ENCODE measurements at places on chromosomes 12 and 14.

DNA sequence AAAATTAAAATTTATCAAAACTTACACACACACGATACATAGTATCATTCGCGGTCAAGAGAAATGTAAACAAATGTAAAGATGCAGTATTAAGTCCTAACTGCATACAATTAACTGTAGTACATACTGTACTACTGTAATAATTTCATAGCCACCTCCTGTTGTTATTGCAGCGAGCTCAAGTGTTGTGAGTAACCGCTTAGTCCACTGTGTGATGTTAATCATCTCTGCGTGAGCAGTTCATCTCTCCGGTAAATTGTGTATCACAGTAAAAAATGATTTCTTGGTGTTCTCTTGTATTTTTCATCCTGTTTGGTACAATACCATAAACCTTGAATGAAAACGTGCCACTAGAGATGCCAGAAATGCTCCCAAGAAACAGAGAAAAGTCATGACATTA is 6.5 kb downstream of the EPS8 start:
- DNase-seq, result no peak

DNA sequence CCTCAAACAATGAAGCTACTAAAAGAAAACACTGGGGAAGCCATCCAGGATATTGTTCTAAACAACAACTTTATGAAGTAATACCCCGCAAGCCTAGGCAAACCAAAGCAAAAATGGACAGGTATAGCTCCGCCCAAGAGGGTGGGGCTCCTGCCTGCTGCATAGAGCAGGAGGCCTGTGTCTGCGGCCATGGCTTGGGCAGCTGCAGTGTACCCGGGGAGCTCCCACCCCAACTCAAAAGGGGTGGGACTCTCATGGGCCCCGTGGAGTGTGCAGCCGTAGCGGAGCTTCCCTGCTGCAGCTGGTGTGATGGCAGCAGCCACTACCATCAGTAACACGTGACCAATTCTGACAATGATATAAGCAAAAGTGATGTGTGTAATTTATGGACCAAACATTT is 264.2 kb upstream of the KITLG start:
- no peak for DNase-seq

DNA sequence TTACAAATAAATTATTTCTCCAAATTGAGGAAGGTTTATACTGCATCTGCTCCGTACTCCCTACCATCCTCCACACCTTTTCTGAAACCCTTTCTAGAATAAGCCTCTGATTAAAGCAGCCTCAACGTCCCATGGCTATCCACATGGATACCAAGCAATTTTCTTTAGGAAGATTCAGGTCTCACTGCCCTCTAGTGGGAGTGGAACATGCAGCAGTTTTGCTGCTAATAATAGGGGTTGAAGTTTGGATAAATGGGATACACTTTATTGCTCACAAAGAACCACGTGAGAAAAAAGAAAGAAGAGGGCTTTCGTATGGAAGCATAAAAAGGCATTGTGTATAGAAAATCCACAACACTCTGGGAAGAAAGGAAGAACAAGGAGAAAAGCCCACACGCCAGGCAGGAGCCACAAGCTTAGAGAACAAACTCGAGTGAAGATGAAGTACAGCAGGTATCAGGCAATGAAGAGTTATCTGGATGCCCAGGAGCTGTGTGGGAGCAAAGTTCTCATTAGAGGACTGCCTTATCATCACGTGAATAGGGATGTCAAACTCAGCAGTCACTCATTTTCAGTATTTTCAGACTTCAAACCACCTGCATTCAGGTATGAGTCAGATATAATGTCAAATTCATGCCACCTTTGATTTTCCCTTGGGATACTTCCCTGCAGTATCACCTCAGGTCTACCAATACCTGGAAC is 45.8 kb downstream of the CCER1 start:
- DNase-seq, result no peak

GRCh38 chr14:95514131-95515079 is 2.0 kb downstream of the SYNE3 start:
- DNase-seq, result no peak

DNA sequence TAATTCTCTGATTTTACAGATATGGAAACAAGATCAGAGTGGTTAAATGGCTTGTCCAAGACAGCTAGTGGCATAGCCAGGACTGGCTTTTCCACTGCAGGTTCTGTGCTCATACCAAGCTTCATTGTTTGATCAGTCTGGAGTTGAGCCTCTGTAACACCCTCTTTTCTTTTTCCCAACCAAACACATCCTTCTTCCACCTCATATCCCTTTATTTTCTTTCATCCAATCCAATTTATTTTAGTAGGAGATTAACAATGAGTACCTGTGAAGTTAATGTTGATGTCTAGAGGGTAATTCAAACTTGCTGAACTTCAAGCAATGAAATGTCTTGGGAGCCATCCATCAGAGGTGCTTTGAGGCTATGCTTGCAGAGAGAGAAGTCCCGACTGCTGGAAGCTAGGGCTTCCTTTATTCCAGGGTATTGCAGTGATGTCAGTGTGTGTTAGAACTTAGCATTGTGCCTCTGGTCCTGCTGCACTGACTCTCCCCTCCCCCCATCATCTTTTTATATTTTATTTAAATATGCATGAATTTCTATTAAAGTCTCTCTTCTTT is 452.1 kb upstream of the PDE3A start:
- no peak for DNase-seq

- no peak for DNase-seq
These were observed 4.4 kb downstream of the TMEM179 start for GRCh38 chr14:104600141-104600643.

DNA sequence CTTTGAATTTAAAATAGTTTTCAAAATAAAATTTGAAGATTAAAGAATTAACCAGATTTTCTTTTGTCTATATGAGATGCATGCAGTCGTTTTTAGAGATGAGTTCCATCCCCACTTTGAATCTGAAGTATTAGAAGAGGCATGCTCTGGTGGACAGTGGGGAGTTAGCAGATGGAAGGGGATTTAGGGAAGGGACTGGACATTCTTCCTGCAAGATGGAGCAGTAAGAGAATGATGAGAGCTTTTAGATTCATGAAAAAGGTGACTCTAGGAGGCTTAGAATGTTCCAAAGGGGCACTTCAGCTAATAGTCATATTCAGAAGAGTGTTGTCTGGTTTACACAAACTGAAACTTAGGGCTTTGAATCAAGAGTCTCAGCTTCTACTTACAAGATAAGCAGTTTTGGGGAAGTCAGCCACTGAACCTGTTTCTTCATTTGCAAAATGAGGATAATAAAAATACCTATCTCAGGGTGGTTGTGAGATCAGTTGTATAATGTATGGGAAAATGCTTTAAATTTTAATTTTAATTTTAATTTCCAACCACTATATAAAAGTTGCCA is 3.7 kb downstream of the ZBTB1 start:
- no peak for DNase-seq

DNA sequence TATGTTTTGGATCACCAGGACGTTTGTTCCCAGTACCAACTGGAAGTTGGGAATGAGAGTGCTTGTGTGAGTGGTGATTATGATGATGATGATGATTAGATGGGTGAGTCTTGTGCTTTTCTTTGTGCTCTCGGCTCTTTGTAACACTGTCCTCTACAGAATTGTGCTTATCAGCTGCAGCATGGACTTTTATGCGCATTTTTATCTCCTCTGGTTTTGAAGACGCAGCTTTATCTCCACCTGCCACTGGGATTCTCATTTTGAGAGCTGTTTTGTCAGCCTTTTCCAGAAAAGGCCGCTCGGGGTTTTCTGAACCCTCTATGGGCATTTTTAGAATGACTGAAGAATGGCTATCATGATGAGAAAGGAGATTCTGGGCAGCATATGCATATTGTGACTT is 11.5 kb upstream of the KANSL2 start:
- no peak for DNase-seq

GRCh38 chr12:57851552-57851951 is 5.0 kb upstream of the CTDSP2 start:
- no peak for DNase-seq

DNA sequence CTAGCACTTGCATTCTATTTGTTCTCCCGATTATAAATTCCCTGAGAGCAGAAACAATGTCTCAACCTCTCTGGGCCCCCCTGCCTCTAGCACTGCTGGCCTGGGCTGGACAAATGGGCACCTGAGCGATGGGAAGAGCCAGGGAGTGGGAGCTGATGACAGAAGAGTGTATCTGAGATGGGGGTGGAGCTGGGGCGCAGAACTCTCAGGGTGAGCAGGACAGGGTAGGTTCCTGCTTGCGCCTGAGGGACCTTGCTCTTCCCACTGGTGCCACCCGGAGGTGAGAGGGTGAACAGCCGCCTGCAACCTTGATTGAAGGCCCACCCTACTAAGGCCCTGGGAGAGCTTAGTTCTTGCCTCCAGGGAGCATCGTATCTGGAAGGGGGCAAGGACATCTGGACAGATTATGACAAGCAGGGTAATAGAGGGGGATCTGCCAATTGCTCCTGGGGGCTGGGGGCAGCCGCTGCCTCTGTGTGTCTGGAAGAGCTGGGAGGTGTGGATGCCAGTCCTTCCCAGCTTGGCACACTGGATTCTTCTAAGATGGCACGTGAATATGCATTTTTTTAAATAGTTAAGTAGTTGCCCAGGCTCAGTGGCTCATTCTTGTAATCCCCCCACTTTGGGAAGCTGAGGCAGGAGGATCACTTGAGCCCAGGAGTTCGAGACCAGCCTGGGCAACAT is 43.0 kb upstream of the TSPAN9 start:
- peak; percentile 14 for DNase-seq

DNA sequence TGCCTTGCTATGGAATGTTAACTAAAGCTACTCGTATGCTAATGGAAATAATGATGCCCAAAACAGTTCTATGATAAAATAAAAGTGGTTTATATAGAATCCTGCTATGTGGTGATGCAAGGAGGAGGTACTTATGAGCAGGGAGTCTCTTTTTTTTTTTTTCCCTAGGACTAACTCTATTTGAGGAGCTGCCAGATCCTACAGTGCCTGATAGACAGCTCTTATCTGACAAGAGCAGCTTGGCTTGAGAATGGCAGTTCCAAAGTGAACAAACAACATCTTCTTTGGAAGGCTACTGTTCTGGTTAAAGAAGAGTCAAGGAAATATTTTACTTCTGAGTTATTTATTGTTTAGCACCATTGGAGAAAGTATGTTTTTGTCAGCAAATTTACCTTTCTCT is 10.2 kb upstream of the ACSM4 start:
- DNase-seq, result no peak

GRCh38 chr14:27608377-27608776 is 1010.5 kb upstream of the NOVA1 start:
- no peak for DNase-seq

GRCh38 chr12:76450690-76451089 is 102.5 kb upstream of the BBS10 start:
- peak; percentile 64 for DNase-seq

DNA sequence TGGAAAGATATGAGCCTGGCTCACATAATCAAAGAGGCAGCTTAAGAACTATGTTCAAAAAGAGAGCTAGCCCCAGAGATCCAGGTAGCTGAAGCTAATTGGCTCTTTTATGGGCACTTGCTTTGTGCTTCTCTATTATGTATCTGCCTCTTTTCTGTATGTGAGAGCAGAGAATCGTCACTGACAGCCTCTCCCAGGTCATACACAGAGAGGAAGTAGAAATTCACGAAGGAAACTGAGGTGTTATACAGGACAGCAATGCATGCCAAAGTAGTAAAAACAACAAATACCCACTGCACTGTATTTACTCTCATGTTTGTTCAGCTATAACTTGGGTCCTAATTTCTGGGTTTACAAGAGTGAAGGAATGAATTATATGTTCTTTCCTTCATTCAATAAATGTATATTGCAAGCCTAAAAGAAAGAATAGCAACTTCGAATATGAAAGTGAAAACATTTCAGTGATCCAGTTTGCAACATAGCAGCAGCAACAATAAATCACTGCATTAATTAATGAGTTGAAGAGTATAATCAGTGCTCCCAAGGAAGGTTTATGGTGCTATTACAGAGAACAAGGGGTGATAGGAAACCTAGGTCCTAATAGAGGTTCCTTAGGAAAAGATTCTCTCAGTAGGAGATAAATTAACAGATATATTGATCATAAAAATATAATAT is 47.1 kb upstream of the ATXN7L3B start:
- no peak for DNase-seq

- no peak for DNase-seq
These were observed 53.4 kb upstream of the KRR1 start for GRCh38 chr12:75564852-75565251.

DNA sequence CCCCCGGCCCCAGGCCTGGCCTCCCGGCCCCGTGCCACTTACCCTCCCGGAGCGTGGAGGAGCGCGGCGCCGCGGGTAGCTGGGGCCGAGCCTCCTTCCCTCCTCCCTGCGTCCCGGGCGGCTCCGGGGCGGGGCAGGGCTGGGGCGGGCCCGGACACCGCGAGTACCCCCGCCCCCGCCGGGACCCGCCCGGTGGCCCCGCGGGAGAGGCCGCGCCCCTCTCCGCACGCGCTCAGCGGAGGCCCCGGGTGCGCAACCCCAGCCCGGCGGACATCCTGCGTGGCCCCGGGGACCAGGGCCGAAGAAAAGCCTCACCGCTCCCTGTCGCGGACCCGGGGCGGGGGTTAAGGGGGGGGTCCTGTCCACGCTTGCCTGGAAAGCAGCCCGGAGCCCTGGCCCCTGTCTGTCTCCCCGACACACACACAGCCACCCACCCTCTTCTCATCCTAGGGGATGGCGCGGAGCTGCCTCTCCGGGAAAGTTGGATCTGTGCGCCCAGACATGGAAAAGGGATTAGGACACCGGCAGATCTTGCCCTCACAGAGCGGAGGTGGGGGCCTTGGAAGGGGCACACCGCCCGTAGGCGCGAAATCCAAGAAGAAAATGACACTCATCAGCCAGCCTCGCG is at the start of gene SYNE3:
SYNE3 (minus strand) TSS at position 97 of the 628 bp plus-strand sequence. CDS start 40,829 bp downstream, outside the sequence.
- DNase-seq, result no peak

GRCh38 chr14:61335671-61336275 is 14.4 kb downstream of the PRKCH start:
- no peak for DNase-seq

GRCh38 chr12:1947081-1947480 is 28.6 kb upstream of the CACNA2D4 start:
- DNase-seq, result no peak

DNA sequence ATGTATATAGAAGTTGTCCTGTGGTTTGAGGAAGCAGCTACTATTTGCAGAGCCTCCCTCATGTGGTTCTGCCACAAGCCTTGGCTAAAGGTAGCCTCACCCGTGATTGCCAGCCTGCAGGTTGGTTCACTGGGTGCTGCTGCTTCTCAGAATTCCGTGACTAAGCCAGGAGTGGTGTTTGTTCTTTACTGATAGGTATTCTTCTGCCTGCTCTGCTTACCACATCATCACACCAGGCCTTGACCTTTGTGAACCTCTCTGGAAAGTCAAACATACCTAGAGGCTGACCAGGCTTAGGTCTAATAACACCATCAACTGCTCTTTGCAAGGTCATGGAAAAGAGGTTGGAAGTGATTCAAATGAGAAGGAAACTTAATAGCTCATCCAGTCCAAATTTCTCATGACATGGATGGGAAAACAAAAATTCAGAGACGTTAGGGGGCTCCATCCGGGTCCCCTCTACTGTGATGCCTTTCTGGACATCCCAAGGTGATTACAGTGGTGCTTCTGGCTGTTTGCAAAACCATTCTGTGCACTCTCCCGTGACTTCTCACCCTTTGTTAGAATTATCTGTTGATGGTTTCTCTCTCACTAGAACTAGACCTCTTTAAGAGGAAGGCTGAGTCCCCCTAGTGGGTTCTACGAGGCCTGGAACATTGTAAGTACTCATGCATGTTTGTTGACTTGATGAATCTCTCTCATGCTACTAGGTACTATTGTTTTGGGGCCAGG is 8.5 kb upstream of the SOCS2 start:
- peak; percentile 68 for DNase-seq

GRCh38 chr14:68796418-68797101 is 3.7 kb upstream of the ZFP36L1 start:
- no peak for DNase-seq

- no peak for DNase-seq
These were observed 106.0 kb downstream of the KIF26A start for GRCh38 chr14:104244221-104245011.

- no peak for DNase-seq
These were observed 438.8 kb downstream of the EGLN3 start for GRCh38 chr14:33511851-33512640.

Measured in epithelial cell of prostate (primary cell).